Stimulated activated CD8-positive, alpha-beta memory T cell treated with anti-CD3 and anti-CD28 coated beads, Interleukin-2, amount 100 ng/mL, for 1 hour (primary cell): ENCODE measurements at places on chromosomes 3 and 15.

DNA sequence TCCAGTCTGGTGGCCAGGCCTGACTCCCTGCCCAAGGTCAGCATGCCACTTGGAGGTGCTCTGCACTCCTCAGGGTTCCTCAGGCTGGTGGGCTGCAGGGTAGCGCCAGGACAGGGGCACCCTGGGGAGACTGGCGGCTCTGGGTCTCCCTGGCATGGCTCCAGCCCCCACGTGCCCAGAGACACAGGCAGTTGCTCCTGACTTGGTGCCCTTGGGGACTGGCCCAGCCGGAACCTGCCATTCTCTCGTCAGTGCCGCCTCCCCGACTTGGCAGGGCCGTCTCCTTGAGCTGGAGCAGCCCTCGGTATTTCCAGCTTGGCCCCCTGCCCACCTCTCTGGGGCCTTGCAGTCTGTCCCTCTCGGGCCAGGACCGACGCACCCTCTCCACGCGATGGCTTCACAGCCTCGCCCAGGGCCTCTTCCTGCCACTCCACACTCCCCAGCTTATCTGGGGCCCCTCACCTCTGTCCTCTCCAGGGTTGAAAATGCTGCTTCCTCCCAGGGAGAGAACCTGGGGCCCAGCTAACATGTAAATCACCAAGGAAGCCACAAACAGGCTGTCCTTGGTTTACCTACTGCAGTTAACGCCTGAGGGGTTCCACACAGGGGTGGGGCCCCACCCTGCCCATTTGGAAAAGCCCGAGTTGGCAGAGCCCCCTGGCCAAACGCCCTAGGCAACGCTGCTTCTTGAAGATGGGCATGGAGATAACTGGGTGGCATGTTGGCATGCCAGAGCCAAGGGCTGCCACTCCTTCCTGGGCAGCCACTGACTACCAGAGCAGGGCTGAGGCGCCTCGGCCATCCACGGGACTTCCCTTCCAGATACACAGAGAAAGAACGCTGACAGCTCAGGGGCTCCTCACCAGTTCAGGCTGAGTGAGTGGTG is 61.4 kb downstream of the SMAD6 start:
- DNase-seq: no peak

GRCh38 chr3:155512175-155512866 is 218.8 kb upstream of the STRIT1 start:
- DNase-seq: no peak

DNA sequence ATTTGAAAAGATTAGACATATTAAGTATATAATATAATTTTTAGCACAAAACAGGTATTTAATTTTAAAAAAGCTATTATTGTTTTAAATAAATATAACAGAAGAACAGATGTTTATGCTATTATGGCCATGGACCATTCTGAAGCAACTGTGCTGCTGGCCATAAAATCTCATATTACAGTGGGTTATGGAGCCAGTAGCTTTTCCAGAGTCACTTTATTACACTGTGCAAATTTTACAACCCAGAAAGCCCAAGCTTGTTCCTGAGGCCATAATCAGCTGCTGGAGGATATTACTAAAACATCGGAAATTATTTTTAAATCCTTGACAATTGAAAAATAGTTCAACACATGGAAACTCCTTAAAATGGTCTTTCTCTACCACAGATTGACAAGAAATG is 557.3 kb upstream of the KCNMB2 start:
- no peak for DNase-seq

DNA sequence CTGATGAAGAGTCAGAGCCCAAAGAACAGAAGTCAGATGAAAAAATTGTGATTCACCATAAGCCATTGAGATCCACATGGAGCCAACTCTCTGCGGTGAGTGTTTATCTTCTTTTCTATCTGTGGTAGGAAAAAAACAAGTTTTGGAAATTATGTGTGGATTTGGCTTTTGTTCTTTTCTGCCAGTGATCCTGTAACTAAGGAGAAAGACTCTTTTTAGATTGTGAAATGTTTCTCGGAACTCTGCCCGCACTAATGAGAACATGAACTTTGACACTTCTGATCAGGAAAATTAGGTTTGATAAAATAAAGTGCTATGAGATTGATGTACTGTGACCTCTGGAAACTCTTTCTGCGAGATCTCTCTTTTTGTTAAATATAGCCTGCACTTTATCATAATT is 8.4 kb downstream of the ARHGEF26 start:
- no peak for DNase-seq

GRCh38 chr3:851098-851790 is 241.6 kb upstream of the CNTN6 start:
- DNase-seq: no peak
